ENCODE measurements at places on chromosomes 3 and 15.
A peak's percentile ranks its signal among the peaks of the same experiment; 100 is the strongest.

- no peak for DNase-seq
Measured at GRCh38 chr3:177475356-177475665, 278.0 kb upstream of the TBL1XR1 start.

GRCh38 chr15:74866090-74866489 is 7.1 kb downstream of the SCAMP2 start:
- DNase-seq: no peak

DNA sequence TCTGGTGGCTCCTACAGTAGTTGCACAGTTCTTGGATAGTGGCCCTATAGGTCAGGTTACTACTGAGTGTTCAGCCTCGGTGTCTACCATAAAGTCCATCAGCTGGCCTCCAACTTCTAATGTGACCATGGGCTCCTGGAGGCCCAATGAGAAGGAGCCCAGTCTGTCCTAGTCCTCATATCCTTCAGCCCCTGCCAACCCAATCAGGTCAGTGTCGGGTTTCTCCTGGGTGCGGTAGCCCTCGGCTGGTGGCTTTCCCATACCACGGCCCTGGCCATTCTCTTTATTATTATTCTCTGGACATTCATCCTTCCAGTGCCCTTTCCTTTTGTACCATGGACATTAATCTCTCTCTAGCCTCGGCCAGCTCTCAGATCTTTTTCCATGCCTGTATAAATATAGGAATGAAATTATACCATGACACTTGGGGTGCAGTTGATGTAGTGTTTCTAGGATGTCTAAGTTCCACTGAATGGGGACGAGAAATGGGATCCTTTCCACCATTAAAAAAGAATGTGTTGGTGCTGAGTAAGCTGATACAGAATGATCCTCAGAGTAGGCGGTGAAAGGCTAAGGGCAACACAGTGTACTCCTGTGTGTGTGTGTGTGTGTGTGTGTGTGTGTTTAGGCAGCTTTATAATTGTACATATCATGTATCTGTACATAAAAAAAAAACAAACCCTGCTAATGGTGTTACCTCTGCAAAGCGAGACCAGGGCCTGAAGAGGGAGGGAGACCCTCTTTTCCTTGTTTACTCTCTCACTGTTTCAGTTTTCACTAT is 19.3 kb upstream of the NOX5 start:
- no peak for DNase-seq

- no peak for DNase-seq
Measured at GRCh38 chr3:196619223-196619622, 20.3 kb upstream of the NRROS start.

- no peak for DNase-seq
Measured at GRCh38 chr3:64353226-64353625, 128.0 kb upstream of the PRICKLE2 start.

- peak; percentile 66 for DNase-seq
Measured at GRCh38 chr3:159829539-159830227, 159.0 kb upstream of the IL12A start.
